ENCODE measurements at places on chromosomes 7 and 10.

- no peak for DNase-seq
Observed at GRCh38 chr10:14688606-14689005, 86.1 kb downstream of the FAM107B start.

DNA sequence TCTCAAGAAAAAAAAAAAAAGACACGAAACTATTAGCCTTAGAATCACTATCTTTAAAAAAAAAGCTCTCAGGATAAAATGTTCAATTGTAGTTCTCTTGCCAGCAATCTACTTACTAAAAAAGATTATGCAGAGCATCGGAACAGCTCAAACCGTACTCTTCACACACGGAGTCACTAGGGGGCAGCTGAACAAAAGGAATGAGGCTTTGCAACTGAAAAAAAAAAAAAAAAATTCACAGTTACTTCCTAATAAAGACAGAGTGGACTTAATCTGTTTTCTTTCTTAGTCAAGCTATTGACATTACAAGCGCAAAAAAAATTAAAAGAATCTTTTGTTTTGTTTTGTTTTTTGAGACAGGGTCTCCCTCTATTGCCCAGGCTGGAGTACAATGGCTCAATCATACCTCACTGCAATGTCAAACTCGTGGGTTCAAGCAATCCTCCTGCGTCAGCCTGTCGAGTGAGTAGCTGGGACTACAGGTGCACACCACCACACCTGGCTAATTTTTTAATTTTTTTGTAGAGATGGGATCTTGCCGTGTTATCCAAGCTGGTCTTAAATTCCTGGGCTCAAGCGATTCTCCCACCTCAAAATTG lies 11.5 kb downstream of the PMS2 start:
- DNase-seq = peak; percentile 50

- DNase-seq = no peak
Observed at GRCh38 chr10:121484401-121484800, 113.8 kb downstream of the FGFR2 start.

DNA sequence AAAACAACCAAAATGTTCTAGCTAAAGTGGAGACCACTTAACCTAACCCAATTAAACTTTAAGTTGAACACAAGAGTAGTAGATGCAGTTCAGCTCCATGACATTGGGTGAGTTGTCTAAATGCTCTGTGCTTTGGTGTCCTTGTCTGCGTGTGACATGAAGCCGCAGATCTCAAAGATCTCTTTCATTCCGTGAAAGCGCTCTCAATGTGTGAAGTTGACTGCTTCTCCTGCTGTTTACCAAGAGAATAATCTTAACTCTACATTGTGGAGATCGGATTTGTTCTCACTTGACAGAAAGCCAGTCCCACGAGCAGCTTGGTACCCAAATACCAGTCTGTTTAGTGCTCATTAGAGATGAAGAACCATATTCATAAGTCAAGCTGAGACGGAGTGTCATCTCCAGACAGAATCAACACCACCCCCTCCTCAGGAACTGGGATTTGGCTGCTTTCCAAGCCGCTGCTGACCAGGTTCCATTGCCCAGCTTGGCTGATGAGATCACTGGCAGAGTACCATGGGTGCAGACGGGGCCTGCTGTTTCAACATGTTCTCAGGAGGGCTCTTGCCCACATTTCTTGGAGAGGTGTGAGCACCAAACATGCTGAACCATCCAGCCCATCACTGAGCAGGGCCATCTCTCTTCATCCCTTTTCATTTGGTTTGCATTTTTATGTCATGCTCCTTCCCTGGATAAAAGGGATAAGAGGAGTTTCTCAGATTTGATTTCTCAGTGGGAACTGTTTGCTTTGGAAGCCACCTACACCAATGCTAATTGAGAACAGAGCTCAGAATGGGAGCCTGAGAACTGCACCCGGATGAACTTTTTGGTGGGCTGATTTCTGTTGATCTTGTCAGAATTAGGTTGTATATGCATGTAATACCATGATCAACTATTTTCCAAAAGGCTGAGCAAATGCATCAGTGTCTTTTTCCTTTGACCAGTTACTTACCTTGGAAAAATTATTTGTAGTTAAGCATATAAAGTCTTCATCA lies 95.8 kb upstream of the AGBL3 start:
- no peak for DNase-seq

DNA sequence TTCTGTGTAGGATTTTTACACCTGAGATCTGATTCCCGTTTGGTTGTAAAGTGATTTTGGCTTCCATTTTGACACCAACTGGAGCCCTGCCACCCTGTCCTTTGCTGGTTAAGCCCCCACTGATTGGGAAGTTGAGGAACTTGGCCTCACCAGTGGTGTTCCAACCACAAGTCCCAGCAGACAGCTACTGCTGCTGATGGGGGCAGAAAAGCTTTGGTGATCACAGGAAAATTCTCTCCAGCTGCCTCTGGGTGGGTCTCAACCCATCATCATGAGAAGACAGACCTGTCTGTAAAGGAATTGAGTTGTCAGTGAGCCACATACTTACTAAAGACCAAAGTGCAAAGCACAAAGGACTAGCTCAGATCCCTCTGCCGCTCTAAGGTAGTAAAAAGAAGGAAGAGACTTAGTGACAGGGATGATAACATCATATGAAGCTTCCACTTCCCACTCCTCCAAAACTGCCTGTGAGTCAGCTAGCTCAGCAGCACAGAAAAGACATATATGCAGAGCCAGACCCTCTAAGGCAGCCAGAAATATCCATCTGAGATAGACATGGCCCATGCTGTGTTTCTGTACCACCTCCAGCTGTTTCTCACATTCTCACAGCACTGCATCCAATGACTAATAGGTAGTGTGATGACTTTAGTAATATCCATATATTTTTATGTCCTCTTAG lies 22.4 kb upstream of the LRRC17 start:
- DNase-seq = no peak

DNA sequence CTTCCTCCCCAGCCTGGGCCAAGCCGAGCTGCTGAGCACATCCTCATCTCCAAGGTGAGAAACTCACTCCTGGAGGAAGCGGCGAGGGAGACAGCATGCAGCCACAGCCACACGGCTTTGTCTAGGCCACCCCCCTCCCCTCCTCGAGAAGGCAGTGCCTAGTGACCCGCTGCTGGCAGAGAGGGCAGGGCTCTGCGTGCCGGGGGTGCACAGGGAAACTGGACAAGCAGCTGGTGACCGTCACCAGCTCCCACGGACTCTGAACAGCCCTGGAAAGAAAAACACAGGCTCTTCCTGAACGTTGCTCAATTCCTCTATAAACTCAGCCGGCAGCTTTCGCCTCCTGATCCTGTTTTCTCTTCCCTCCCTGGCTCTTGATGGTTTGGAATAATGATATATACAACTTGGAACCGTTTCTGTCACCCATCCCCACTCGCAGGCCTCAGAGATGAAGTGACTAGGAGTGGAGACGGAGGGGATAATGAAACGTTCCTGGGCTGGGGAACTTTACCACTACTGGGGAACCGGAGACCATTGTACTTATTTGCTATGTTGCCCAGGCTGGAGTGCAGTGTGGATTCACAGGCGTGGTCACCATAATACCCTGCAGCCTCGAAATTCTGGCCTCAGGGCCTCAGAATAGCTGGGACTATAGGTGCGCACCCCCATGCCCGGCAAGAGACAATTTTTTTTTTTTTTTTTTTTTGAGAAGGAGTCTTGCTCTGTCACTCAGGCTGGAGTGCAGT lies 19.3 kb downstream of the PAPOLB start:
- no peak for DNase-seq

GRCh38 chr10:260819-261429 lies 125.7 kb downstream of the ZMYND11 start:
- DNase-seq = no peak

DNA sequence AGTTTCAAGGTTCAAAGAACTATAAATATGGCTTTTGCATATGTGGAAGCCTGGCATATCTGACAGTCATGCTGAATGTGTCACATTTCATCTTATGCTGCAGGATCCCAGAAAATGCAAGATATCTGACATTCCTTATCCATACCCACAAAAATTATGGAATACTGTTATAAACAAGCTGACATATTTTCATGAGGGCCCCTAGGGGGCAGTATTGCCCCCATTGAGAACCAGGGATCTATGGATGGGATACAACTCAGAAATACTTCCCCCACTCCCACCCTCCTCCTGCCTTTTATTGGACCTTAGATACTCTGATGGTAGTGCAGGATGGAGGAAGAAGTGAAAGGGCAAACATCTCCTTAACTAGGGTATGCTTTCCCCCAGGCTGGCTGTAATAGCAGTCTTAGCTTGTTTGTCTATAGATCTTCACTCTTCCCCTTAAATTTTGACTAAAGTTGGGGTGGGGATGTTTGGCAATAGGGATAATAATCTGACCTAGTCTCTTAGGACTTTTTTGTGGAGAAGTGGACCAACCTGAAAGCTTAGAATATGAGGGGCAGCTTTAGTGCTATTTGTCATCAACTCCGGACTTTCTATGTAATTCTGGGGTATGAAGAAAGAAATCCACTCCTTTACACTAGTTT lies 3.5 kb upstream of the GNGT1 start:
- no peak for DNase-seq

DNA sequence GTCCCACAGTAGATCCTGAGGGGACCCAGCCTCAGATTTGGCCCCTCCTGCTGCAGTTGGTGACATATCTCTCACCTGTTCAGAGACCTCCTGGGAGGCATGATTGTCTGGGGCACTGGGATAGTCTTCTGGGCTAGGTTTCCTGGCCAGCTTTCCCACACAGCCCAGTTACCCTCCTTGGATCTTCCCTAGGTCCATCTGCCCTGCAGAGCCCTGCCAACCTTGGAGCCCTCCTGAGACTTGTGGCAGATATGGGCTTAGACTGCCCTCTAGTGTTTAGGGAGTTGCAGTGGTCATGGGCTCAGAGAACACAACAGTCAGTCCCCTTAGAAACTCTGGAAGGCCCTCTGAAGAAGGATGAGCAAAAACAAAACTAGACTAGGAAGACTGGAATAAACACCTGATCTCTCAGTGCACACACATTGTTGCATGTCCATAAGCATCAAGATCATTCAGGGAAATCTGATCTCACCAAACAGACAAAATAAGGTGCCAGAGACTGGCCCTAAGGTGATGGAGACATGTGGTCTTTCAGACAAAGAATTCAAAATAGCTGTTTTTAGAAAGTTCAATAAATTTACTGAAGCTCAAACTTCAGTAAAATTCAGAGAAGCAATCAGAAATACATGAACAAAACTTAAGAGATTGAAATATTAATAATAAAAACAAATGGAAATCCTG lies 324.6 kb downstream of the ATRNL1 start:
- DNase-seq = no peak
